HFFc6 (cell line): ENCODE measurements at places on chromosomes 1 and 21. TPM values are rescaled to one million over a fixed set of nuclear protein-coding genes. Genes with fewer than 3 reads are reported as not detected.

DNA sequence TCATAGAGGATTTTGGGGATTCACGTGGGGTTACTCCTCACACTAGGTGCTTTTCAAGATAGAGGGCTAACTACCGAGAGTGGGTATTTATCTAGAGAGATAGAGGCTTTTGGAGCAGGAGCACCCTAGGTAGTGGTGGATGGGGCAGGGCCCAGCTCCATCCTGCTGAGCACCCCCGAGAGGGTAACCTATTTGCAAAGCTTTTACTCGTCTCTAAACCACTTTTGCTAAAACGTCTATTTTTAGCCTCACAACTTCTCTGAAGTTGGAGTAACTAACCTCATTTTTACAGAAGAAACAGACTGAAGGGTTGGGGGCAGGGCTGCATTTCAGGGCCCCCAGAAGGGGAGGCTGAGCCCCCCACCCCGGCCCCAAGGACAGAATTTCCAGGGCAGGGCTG, 12.3 kb upstream of the PIK3CD start:
- DNase-seq = no peak
- H3K27ac ChIP-seq = no peak overlapping the region
- H3K27me3 ChIP-seq = peaks cover 28% of the 10 kb centered on the region
- H3K36me3 ChIP-seq = no peaks in the 10 kb centered on the region
- H3K4me1 ChIP-seq = no peaks in the 10 kb centered on the region

DNA sequence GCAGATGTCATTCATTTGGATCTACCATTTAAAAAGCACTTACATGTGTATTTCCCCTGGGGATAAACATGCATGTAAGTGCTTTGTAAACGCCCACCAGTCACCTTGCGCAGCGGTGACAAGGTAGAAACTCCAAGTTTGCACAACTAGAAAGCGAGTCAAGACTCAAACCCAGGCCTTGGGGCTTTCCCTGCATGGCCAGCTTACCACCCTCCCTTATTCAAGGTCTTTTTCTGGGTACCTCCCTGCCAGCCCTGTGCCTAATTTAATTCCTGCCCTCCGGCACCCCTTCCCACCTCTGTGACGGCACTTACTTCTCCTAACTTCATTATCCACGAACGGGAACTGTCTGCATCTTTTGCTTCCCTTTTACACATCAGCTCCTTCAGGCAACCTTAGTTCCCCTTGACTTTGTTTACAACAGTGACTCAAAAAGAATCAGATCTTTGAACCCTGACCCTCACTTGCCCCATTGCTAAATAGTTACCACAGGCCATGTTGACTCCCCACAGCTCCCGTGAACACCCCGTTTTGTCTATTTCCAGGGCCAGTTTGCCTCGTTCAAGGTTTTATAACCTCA, 138.3 kb upstream of the ETS2 start:
- DNase-seq = no peak
- H3K27ac ChIP-seq = no peak overlapping the region
- no peaks in the 10 kb centered on the region for H3K36me3 ChIP-seq
- H3K4me1 ChIP-seq = no peaks in the 10 kb centered on the region
- H3K27me3 ChIP-seq = peaks cover 56% of the 10 kb centered on the region

DNA sequence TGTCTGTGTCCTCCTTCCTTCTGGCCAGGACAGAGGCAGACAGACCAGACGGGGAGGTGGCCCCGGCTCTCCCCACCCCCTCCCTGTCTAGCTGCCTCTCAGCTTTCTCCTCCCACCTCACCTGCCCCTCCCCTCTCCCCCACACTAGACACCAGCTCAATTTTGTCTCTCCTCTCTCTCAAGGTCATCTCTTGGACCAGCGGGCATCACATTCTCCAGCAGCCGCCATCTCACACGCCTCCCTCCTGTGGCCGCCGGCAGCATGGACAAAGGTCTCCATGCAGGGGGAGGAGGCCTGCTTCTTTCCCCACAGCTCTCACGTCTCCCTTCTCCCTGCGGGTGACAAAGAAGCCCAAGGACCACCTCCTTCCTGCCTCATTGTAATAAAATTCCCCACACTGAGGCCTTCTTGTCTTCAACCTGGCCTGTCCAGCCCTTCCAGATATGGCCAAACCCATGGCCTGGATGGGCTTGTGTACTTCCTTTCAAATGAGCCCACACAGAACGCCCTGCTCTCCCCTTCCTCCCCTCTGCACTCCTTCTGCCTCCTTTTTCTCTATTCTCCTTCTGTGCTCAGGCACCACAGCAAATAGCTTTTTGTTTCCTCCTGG, 14.6 kb downstream of the OPTC start:
- DNase-seq = no peak
- no peaks in the 10 kb centered on the region; the same call in 1 of the 2 replicates for H3K27me3 ChIP-seq
- H3K36me3 ChIP-seq = no peaks in the 10 kb centered on the region

DNA sequence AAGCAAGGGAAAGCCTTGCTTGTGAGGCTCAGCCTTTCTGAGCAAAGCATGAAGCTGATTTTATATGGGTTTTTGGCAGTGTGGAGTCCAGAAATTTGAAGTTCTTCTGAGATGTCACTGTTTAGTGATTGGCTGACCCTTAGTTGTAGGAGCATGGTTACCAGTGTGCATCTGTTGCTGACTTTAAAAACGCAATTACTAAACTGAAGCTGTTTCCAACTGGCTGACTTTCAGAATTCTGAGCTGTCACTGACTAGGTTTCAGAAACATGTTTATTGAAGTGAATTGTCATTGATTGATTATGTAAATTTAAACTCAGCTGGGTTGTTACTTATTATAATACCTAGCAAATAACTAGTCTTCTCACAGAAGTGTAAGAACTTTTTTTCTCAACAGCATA, 89.4 kb downstream of the PDE4B start:
- no peak overlapping the region for H3K27ac ChIP-seq
- no peaks in the 10 kb centered on the region for H3K36me3 ChIP-seq
- H3K4me3 ChIP-seq = no peak overlapping the region
- peaks cover 21% of the 10 kb centered on the region for H3K4me1 ChIP-seq
- no peaks in the 10 kb centered on the region for H3K27me3 ChIP-seq

GRCh38 chr1:230427094-230427876, 1.2 kb upstream of the PGBD5 start:
- H3K36me3 ChIP-seq = peaks cover 5% of the 10 kb centered on the region; the same call in 1 of the 2 replicates
- H3K4me3 ChIP-seq = peak overlapping the region; percentile 53
- H3K27me3 ChIP-seq = peaks cover 17% of the 10 kb centered on the region

The PACC1 gene
- total RNA-seq = 7.6 to 9.0 TPM (median 8.9 TPM) in 3 replicates

The HCRTR1 gene
- total RNA-seq = not detected in 3 replicates
